ENCODE measurements at places on chromosomes 1 and 21.

- no peak for DNase-seq
Observed at GRCh38 chr1:203523667-203524066, 29.7 kb downstream of the OPTC start.

- DNase-seq: no peak
Observed at GRCh38 chr1:225750875-225751824, 26.5 kb upstream of the SRP9 start.

- no peak for DNase-seq
Observed at GRCh38 chr1:163523375-163524029, 201.7 kb downstream of the NUF2 start.

- no peak for DNase-seq
Observed at GRCh38 chr21:29909571-29909970, 30.2 kb downstream of the GRIK1 start.

GRCh38 chr1:22273686-22274681, 131.1 kb upstream of the WNT4 start:
- no peak for DNase-seq

DNA sequence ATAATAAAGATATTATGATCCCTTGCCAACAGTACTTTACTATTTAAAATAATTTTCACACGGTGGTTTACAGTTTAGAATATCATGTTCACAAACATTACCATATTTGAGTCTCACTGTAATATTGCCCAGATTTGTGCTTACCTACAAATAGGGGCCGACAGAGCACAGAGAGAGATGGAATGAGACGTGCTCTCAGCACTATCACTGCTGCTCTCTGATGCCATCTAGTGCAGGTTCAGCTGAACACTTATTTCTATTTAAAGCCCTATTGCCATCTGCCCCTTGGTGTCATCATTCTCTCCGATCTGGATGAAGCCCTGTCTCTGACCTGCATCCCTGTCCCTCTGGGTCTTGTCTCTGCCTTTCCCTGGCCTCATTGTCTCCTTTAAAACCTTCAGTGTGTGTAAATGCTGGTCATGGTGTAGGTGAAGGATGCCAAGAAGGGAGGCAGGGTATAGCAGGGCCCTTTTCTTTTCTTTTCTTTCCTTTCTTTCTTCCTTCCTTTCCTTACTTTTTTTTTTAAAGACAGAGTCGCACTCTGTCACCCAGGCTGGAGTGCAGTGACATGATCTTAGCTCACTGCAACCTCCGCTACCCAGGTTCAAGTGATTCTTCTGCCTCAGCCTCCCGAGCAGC, 6.9 kb upstream of the GPATCH4 start:
- no peak for DNase-seq

DNA sequence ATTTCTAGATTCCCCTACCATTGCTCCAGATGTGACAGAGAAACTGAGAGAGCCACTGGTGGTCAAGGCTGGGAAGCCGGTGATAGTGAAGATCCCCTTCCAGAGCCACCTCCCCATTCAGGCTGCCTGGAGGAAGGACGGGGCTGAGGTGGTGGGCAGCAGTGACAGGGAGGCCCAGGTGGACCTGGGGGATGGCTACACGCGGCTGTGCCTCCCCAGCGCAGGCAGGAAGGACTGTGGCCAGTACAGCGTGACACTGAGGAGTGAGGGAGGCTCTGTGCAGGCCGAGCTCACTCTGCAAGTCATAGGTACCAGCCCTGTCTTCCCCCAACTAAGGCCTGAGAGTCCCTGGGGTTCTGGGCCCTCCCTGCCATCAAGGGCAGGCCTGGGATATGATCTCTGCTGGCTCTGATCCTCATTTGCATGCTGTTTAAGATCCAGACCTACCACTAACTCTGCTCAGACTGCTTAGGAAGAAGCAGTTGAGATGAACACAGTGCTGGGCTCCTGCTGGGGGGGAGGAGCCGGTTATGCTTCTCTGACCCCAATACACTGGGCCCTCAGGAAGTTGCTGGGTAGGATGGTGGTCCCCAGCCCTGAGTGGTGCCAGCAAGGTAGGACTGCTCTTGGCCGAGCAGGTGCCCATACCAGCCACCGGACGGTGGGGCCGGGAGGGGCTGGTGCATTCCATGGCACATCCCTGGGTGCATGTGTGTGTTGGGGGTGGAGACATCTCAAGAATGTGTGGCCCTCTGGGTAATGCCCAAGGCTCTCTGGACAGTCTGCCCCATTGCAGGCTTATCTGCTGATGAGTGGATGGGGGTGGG, 25.1 kb downstream of the IGFN1 start:
- DNase-seq: no peak

GRCh38 chr1:65965112-65965996, 172.7 kb downstream of the PDE4B start:
- DNase-seq: no peak

DNA sequence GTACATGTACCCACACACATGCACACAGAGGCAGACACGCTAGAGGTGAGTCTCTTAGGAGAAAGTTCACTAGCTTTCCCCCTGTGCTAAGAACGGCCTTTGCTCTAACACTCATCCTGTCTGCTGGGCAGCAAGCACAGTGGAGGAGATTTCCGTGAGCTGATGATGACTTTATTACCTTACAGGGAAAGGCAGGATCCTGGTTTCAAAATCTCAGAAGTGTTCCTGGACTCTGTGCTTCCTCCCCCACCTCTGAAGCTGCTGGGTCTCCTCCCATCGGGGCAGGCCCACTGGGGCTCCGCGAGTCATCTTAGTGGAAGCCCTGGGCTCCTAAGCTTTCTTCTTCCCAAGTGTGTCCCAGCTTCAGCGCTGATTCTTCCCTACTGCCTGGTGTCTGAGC, 2.7 kb downstream of the FAM3B start:
- no peak for DNase-seq

GRCh38 chr1:183632964-183633363, 2.6 kb downstream of the ARPC5 start:
- DNase-seq: no peak

DNA sequence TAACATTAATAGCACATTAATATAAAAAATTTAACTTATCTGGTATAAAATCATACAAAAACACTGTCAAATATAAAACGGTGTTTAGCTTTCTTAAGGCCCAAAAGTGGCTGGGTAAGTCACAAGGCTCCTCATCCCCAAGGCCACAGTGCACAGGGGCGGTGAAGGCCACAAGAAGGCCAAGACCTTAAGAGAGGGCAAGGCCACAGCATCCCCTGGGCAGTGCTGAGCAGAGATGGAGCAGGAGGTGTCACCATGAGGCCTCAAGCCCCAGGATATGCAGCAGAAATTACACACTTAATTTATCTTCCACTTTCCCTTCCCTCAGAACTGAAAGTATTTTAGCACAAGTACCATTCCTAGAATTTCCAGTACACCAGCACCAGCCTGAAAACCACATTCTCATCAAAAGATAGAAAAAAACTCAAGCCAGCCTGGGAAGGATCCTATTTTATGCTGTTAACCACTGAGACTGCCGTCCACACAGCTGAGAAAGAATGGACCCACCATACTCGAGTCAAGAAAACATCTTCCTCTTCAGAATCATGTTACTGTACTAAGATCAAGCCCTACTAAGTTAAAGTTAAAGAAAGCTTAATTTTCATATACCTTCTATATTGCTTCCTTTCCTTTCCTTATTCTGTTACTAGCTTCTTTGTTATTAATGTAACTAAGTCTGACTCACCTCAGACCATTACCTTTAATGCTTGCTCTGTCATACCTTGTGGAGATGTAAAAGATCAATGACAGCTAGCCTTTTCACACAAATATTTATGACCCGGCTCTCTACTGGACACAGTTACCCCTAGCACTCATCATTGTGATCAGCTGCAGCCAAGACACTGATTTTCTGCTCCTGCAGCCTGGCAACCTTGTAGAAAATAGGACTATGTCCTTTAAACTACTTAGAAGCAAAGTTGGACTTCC, 26.4 kb upstream of the FMO1 start:
- no peak for DNase-seq

DNA sequence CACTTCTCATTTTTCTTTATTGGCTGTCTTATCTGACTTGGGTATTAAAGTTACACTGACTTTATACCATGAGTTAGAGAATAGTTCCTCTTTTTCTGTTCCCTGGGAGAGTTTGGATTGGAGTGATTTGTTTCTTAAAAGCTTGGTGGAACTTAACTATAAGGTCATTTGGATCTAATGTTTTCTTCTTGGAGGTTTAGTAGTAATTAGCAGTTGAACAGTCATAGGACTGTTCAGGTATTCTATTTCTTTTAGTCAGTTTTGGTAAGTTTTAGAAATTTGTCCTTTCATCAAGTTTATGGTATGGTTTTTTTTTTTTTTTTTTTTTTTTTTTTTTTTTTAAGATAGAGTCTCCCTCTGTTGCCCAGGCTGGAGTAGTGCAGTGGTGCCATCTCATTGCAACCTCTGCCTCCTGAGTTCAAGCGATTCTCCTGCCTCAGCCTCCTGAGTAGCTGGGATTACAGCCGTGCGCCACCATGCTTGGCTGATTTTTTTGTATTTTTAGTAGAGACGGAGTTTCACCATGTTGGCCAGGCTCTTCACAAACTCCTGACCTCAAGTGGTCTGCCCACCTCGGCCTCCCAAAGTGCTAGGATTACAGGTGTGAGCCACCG, 6.3 kb downstream of the TTC3 start:
- no peak for DNase-seq

DNA sequence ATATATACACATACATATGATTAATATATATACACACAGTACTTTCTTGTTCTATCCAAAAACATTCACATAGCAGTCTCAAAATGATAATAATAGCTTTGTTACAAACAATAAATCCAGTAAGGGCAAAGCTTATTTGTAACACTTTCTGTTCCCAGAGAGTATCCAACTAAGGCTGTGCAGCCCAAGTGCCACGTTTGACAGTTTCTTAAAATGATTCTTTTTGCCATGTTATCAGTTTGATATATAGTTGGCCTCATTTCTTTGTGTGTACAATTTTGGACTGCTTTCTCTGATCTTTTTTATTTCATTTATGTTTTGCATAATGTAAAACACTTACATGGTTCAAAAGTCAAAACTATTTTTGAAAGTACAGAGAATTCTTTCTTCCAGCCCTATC, 11.8 kb downstream of the KCNE1 start:
- no peak for DNase-seq

GRCh38 chr1:48006264-48006663, 9.1 kb upstream of the TRABD2B start:
- DNase-seq: no peak

- DNase-seq: no peak
Observed at GRCh38 chr1:246674049-246674448, 50.2 kb upstream of the SCCPDH start.

DNA sequence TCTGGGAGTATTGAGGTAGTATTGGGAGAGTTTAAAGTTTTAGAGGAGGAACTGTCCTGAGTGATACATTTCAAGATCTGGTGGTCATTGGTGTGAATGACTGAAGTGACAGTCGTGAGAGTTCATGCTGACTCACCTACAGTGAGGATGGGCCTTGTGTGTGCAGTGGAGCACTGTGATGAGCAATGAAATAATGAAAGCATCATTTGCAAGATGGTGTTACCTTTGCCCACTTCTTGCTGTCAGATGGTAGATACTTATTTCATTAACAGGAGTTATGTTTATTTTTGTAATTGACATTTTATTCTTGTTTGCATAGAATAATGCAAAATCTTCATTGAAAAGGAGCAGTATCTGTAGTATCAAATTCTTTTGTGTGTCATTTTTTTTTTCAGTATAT, 29.0 kb downstream of the POU2F1 start:
- DNase-seq: no peak

DNA sequence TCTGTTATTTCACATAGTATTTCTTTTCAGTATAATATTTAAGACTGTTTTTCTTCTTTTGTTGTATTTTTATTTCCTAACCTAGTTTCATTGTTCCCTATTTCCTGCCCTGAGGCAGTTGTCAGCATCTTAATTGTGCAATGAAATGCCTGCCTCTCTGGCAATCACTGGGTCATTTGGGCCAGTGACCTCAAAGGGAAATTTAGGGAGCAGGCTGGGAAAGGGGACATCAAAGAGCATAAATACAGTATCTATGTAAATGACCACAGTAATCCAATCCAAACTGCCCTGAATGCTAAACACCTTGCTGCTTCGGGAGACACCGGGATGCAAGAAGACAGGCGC, 147.8 kb downstream of the TLR5 start:
- DNase-seq: no peak

GRCh38 chr1:170198090-170198489, 52.3 kb downstream of the NTMT2 start:
- no peak for DNase-seq

GRCh38 chr1:175054736-175055135, 12.9 kb upstream of the TNN start:
- no peak for DNase-seq
